Activated CD4-positive, alpha-beta T cell treated with anti-CD3 and anti-CD28 coated beads for 1 hour (primary cell): ENCODE measurements at places on chromosomes 11 and 22.

- no peak for DNase-seq
These were observed 9.7 kb downstream of the SRSF8 start for GRCh38 chr11:95076416-95076815.

GRCh38 chr11:16833026-16833425 is 94.6 kb downstream of the C11orf58 start:
- DNase-seq: no peak

GRCh38 chr22:45552580-45553350 is 50.1 kb downstream of the FBLN1 start:
- DNase-seq: no peak

DNA sequence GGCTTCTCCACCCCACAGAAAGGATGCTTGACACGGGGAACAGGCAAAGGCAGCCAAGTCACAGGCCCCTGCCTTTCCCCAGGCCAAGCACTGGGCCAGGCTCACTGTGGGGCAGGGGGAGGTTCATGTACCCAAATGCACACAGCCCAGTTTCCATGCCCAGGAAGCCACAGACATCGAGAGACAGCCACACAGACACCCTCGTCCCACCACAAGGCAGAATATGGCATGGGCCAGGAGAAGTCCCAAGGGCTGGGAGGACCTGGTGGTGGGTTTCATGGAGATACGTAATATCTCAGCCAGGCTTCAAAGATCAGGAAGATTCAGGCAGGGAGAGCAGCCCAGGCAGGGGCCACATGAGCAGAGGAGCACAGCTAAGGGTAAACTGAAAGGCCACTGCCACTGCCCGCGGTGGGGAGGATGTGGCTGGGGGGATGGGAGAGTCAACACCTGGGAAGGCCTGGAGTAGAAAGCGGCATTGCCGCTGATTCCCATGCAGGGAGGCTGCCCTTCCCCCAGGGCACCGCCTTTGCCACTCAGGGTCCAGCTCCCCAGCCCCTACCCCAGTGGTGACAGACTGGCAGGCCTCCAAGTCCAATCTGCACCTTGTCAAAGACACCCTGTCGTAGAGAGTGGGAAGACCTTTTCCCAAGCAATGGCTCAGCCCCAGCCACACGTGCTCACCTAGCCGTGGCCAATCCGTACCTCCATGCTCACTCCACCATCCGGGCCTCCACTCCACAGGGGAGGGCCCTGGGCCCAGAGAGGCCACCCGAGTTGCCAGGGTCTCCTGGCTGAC is 2.4 kb upstream of the MFNG start:
- no peak for DNase-seq

GRCh38 chr11:63536669-63537292 is at the start of gene PLAAT4:
TSS of gene PLAAT4 (plus strand) at chr11:63536808. CDS start at chr11:63536869, 61 bp downstream.
- DNase-seq: no peak

- DNase-seq: no peak
These were observed 368.2 kb upstream of the CADM1 start for GRCh38 chr11:115872416-115872815.

DNA sequence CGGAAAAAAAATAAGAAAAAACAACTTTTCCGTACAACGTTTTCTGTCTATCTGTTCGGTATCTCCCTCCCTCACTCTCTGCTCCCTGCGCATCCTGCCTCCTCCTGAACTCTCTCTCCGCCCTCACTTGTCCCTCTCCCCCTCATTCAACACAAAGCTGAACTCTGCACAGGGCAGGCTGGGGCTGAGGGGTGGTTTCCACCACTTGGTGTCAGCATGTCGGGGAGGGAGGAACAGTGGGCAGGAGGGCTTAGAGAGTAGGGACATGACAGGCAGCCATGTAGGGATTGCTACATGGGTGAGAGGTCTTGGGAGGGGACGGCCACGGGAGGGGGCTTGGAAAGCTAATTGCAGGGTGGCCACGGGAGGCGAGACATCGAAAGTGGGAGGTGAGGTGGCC is 17.6 kb downstream of the SLC22A12 start:
- DNase-seq: no peak

DNA sequence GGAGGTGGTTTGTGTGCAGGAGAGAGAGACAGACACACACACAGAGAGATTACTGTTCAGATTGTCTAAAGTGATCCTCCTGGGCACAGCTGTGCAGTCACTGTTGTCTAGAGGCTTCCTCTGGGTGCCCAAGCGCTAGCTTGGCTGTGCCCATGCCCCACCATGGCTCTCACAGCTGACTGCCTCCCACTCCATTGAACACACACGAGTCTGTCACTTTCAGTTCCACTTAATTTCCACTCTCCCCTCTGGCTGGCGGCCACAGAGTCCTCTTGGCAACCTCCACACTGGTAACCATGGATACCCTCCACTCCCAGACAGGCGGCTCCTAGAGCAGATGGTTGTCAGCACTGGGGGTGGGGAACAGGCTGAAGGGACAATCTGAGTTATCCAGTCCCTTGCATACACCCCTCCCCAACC is 29.1 kb downstream of the MAP6 start:
- no peak for DNase-seq

DNA sequence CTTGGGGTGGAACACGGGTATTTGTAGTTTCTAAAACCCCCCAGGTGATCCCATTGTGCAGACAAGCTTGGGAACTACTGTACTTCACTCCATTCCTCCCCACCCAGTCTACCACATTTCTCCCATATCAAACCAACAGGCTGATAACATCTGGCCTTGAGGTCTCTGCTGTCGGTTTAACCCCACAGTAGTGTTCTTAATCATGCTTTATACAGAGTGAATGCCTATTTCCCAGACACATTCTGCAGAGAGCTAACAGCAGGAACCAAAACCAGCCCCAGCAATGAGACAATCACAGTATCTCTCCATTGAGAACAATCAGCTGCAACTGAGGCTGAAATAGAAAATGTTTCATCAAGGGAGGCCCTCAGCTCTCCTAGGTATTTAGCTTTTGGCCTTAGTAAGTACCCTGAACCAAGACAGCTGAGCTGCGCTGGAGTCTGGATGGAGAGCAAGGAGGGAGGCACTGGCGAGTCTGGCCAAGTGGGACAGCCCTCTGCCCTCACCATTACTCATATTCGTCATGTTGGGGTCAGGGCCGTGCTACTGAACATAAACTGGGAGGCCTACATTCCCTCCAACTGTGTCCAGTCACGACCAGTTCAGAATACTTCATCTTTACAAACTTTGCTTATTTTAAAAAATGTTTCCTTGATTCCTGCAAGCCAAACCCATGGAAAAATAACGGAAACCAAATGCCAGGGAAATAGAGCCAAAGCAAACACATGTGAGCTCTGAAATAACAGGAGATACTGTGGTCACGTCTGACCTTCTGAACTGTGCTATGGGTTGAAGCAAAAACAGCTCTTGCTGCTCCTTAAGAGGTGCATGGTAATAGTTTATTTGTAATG is 81.0 kb downstream of the CCDC34 start:
- DNase-seq: no peak
